Fibroblast of pulmonary artery (primary cell): ENCODE measurements at places on chromosomes 3 and 15.

GRCh38 chr15:64455961-64456371, 4.4 kb upstream of the ZNF609 start:
- DNase-seq: no peak

- no peak for DNase-seq
Observed at GRCh38 chr3:159879598-159879997, 109.0 kb upstream of the IL12A start.

- DNase-seq: peak; percentile 79
Observed at GRCh38 chr3:11757441-11757875, 89.2 kb downstream of the TAMM41 start.

GRCh38 chr15:52765785-52766184, 24.4 kb downstream of the ONECUT1 start:
- peak; percentile 11 for DNase-seq

- peak; percentile 17 for DNase-seq
Observed at GRCh38 chr15:69009341-69009740, 5.2 kb upstream of the NOX5 start.

DNA sequence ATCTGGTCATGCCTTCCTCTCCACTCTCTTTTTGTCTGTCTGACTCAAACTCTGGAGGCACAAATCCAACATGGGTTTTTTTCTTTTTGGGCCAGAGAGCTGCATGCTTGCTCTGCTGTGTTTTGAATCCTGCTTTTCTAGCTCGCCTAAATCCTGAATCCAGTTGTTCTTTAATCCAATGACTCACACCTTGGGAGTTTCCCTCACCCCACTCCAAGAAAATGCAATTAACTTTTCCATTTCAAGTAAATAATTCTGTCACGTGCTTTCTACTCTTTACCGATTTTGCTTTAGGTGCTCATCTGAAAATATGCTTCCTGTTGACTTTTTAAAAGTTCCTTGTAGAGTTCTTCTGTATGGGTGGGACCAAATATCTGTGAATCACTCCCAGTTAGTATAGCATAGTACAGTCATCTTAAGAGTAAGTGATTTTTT, 47.6 kb downstream of the SLMAP start:
- DNase-seq: peak; percentile 91

DNA sequence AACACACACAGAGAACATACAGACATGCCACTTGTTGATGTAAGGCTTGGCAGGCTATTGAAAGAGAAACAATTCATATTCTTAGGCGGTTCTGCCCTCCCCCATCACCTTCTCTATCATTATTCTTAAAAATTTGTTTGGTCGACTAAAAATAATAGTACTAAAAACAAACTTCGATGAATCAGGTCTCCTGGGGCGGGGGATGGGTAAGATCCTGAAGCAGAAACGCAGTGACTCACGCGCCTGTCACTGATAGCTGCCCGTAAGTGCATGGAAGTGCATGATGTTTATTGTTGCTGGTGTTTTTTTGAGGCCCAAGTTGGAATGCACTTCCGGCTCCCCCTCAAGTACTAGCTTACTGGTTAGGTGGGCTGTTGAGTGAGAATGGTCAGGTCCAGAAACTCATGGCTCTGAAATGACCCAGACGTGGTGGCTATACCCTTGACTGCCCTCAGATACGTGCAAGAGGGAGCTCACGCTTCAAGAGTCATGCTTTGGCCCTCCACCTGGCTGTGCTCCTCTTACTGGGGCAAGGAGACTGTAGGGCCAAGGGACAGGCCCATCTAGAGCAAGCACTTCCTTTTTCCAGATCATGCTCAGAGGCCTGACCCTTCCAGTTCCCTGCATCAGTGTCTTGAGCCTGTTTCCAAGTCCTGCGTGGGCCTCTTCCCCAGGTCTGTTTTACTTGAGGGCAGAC, 10.9 kb downstream of the SMAD3 start:
- peak; percentile 86 for DNase-seq
